Activated CD8-positive, alpha-beta memory T cell treated with anti-CD3 and anti-CD28 coated beads, Interleukin-2, amount 50 U/mL, for 4 hours (primary cell): ENCODE measurements at places on chromosomes 5 and 9.

DNA sequence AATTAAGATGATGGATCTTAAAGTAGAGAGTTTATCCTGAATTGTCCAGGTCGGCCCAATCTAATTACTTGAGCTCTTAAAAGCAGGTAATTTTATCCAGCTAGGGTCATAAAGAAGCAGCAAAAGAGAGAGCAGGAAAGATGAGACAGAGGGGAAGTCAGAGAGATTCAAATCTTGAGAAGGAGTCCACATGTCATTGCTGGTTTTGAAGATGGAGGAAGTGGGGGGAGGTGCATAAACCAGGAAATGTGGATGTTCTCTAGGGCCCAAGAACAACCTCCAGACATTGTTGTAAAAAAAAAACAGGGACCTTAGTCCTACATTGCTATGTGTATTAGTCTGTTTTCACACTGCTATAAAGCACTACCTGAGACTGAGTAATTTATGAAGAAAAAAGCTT, 66.4 kb downstream of the SLCO4C1 start:
- no peak for DNase-seq

- DNase-seq = no peak
These were observed 21.8 kb downstream of the TNIP1 start for GRCh38 chr5:151058891-151059489.

- DNase-seq = no peak
These were observed 23.4 kb downstream of the PAEP start for GRCh38 chr9:135584934-135585333.

DNA sequence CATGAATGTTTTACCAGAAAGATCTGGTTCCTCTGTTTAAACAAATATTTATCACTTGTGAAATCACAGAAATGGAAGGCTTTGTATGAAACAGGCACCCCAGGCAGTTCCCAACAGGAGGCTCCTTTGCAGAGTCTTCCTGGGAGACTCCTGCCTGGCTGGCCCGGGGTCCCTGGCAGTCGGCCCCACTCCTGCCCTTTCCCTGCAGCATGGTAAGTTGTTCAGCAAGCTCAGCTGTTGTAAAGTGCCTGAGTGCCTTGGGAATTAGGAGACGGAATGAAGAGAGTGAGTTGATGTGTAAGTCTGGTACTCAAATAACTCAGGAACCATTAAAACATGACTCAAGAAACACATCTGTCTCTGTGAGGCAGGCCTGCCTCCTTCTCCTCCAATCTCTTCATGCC, 17.5 kb upstream of the LHFPL2 start:
- DNase-seq = no peak

DNA sequence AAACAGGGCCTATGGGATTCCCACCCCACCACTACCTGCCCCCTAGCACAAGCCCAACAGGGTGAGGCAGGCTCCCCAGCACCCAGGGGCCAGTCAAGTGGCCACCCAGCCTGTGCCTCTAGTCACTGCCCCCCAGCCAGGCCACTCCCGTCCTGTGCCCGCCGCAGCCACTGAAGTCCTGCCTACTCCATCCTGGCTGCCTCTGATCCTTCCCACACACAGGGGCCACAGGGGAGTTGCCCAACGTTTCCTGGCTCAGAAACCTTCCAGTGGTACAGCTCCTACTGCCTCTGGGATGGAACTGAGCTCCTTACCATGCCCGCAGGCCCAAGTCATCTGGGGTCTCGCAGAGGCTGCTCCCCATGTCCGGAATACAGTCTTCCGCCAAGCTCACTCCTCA, 70.2 kb upstream of the STXBP1 start:
- DNase-seq = no peak

- no peak for DNase-seq
These were observed 44.3 kb downstream of the GLRA1 start for GRCh38 chr5:151880324-151880723.

- no peak for DNase-seq
These were observed 146.5 kb downstream of the CD180 start for GRCh38 chr5:67050125-67050524.

GRCh38 chr9:109276469-109277440, 44.1 kb downstream of the EPB41L4B start:
- DNase-seq = no peak

GRCh38 chr9:115413766-115414382, 295.9 kb upstream of the TNC start:
- DNase-seq = no peak

DNA sequence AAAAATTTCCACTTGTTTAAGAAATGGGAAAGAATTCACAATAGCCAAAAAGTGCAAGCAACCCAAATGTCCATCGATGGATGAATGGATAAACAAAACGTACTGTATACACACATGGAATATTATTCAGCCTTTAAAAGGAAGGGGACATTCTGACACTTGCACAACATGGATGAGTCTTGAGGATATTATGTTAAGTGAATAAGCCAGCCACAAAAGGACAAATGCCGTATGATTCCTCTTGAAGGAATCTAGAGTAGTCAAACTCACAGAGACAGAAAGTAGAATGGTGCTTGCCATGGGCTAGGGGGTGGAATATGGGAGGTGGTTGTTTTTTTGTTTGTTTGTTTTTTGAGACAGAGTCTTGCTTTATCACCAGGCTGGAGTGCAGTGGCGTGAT, 3.8 kb upstream of the ATP6V0E1 start:
- no peak for DNase-seq

DNA sequence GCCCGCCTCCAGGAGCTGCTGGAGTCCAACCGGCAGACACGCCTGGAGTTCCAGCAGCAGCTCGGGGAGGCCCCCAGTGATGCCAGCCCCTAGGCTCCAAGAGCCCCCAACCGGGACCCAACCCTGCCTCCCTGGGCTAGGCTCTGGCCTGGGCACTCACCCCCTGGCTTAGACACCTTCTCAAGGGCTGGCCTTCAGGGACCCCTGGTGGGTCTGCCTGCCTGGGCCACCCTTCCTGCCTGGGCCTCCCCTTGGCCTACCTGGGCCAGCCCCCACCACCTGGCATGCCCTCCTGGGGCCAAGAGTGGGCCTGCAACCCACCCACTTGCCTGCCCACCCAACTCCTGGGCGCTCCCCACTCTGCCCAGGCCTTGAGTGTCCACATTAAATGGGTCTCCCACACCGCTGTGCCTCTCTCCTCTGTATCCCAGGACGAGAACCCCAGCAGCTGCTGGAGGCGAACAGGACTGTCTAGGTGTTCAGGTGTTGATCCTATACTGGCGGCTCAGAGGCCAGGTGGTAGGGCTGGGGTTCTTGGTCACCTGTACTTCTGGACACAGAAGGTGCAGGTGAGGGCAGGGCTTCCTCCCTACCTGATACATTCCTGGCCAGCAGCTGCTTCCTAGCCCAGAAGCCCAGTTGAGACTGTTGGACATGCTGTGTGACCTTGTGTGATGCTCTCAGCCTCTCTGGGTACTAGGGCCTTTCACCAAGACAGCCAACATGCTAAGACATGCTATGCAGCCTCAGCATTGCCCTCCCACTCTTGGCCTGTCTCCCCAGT, 3.6 kb downstream of the BBLN start:
- no peak for DNase-seq

GRCh38 chr9:93951655-93952118, 3.5 kb downstream of the BARX1 start:
- no peak for DNase-seq

- no peak for DNase-seq
These were observed 67.9 kb downstream of the TEK start for GRCh38 chr9:27176971-27177370.

- DNase-seq = no peak
These were observed 70.8 kb downstream of the IL6ST start for GRCh38 chr5:55923865-55924500.

- DNase-seq = no peak
These were observed 363.1 kb downstream of the HINT1 start for GRCh38 chr5:130801963-130802362.
